ENCODE measurements at places on chromosomes 4 and X. TPM values are rescaled to one million over a fixed set of nuclear protein-coding genes. Genes with fewer than 3 reads are reported as not detected.

DNA sequence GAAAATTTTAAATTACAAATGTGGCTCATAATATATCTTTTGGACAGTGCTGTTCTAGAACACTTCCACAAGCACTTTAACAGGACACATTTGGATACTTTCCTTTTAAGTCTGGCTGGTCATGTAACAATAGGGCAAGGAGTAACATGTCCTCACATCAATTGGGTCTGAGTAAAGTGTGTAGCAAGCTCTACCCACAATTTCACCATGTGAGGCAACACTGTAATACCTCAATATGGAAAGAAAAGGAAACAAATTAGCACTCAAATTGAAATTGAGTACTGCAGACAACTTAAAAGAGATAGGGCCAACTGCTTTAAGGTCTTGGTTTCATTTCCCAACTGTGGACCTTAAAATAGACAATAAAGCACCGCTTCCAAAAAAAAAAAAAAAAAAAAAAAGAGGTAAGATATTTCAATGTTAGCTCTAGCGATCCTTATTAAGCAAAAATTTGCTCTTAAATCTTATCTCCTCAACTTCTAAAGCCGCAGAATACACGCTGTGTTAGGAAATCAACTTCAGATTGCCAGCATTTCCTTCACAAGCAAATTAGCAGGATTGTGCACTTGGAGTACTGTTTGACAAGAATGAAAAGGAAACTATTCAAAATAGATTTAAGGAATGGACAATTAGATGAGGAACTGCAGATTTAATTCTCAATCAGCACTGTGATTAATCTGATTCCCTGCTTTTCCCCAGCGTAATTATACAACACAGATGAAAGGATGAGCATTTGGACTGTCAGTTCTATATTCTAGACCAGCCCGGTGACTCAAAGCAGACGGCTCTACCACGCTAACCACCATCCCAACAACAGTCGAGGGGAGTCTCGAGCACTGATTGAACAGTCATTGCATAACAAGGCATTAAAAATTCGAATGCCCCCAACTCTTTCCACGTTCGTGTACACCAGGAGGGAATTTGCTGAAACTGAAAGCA is 1.6 kb downstream of the CASK start:
- DNase-seq = peak; percentile 4

- DNase-seq = no peak
These were observed 1.3 kb upstream of the INTU start for GRCh38 chr4:127631420-127631819.

DNA sequence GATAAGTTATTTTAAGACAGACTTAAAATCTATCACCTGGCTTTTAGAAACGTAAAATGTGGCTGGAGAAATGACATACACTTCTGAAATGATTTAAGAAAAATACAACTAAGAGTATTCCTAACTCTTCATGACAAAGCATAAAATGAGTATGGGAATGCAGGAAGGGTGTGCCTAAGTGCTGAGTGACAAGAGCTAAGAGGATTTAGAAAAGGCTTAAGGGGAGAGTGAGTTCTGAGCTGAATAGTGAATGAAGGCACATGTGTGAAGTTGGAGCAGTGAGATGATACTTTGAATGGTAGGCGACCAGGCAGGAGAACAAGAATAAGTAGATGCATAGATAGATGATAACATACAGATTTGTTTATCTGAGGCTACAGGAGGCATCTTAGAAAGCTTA is 458.3 kb upstream of the TENM3 start:
- no peak for DNase-seq

HGFAC gene
- not detected for polyA plus RNA-seq

DNA sequence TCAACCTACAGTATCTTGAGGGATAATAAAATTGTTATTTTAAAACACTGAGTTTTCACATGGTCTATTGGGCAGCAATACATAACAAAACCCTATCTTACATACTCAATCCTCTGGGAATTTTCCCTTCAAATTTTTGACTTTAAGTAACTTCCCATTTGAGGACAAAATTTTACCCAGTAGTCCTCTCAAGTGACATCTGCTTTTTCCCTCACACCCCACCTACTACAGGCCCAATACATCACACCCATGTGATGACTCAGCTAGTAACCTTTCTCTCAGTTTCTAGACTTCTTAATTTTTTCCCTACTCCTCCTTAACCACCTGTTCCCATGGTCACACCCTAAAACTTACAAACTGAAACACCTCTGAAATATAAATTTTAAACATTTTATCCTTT is 12.2 kb upstream of the RAP1GDS1 start:
- DNase-seq = no peak

GRCh38 chr4:163902417-163902816 is 407.9 kb downstream of the TMA16 start:
- no peak for DNase-seq

- DNase-seq = no peak
These were observed 38.3 kb downstream of the MECP2 start for GRCh38 chrX:154059231-154059630.

GRCh38 chr4:69321153-69321729 is 41.0 kb downstream of the UGT2B28 start:
- DNase-seq = no peak

- no peak for DNase-seq
These were observed 10.6 kb downstream of the SULT1B1 start for GRCh38 chr4:69749771-69750170.

- peak; percentile 61 for DNase-seq
These were observed 2.1 kb upstream of the CCNG2 start for GRCh38 chr4:77154761-77155499.

DNA sequence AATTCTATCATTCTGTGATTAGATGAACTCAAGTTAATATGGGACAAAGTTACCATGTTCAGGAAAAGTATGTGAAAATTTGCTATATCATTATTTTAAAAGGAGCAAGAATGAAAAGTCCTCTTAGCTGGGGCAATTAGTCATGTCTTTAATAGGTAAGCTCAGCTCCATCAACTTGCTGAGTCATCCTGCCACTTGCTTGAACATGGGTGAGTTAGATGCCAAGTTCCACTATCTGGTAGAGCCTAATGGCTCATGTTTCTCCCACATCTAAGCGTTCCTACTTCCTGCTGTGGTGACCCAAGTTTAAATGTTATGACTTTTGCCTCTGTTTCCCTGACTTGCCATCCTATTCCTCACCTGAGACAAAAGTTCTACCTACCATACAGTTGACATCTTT is 276.8 kb downstream of the ZNF674 start:
- DNase-seq = no peak

GRCh38 chr4:81421346-81422218 is 50.1 kb downstream of the RASGEF1B start:
- peak; percentile 83 for DNase-seq

- peak; percentile 14 for DNase-seq
These were observed 3.6 kb upstream of the FHL1 start for GRCh38 chrX:136143711-136144110.

- DNase-seq = no peak
These were observed 263.6 kb upstream of the CTSO start for GRCh38 chr4:156217236-156217635.

DNA sequence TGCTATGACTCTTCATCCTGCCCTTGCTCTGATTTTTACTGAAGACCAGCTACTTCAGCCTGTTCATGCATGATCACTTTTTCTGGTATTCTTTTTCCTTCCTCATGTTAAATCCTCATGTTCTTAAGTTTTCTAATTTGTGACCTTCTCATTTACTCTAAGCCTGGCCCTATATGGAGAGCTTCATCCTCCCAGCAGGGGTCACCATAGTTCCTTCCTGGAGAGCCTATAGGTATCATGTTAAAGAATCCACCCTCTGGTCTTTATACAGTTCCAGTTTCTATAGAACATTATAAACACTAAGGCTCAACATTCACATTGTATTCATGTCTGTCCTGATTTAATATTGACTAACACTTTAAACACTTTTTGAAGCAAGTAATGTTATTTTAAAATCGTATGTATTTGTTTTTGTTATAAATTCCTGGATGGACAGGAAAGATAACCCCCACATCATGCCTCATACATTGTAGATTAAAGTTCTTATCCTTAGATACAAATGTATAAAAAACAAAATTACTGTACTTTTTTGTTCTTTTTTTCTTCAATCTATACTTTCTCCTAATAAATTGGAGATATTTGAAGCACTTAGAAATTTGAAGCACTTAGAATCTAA is 53.8 kb upstream of the OTUD4 start:
- peak; percentile 59 for DNase-seq

DUSP9 gene
- polyA plus RNA-seq = not detected

CLGN gene
- polyA plus RNA-seq = 0.09 TPM

DNA sequence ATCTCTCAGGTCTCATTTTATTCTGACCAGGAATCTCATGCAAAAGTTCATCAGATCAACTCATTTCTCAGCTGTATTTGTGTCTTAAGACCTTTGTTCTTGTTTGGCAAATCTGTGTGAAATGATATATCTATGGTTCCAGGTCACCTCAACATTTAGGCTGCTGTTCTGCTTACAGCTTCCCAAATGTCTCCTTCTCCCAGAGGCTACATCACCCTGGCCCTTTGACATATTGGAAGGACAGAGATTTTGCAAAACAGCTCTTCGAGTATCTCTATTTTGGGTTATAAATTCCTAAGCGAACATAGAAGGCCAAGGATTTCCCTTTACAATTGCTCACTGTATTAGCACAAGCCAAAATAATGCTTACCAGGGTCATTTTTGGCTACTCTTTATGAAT is 57.5 kb upstream of the GIMD1 start:
- DNase-seq = no peak

TDO2 gene
- not detected for polyA plus RNA-seq

FAT4 gene
- not detected for polyA plus RNA-seq

CYLC1 gene
- not detected for polyA plus RNA-seq

FAM133A gene
- not detected for polyA plus RNA-seq

GRCh38 chr4:68655764-68656444 is 14.5 kb downstream of the UGT2B15 start:
- DNase-seq = no peak

GRCh38 chrX:41970419-41970818 is 47.1 kb upstream of the CASK start:
- no peak for DNase-seq

- DNase-seq = no peak
These were observed 29.6 kb downstream of the PHOX2B start for GRCh38 chr4:41718907-41719306.

- DNase-seq = no peak
These were observed 9.7 kb downstream of the HOPX start for GRCh38 chr4:56671373-56671772.

GRCh38 chr4:3387943-3388361 is 53.8 kb upstream of the HGFAC start:
- DNase-seq = no peak

GLRA3 gene
- 0.30 TPM for polyA plus RNA-seq

DNA sequence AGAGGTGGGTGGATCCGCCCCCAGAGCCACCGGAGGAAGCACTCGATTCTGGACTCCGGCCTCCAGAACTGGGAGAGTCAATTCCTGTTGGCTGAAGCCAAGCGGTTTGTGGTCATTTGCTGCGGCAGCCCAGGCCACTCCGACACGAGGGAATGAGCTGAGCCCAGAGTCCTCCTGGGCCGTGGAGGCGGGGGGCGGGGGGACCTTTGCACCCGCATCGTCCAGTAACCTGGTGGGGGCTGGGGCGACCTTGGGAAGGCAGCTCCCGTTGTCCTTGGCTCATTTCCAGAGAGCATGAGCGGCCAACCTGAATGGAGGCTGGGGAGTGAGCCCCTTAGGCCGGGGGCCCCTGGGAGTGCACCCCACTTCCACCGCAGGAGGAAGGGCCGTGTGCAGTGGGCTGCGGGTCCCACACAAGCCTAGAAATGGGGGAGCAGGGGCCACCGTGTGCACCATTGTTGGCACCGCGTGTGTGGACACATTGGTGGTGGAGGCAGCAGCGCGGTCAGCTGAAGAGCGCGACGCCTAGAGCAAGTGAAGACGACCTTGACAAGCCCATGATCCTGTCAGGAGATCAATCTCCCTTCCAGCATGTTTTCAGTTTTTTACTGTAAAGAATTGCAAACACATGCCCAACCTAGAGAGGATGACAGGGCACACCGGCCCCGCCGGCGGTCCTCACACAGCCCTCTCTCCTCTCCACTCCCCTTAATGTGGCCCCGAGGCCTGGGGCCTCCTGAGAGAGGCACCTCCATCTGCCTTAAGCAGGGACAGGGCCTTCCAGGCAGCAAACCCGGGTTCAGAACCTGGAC is 19.9 kb upstream of the DUSP9 start:
- DNase-seq = no peak

DNA sequence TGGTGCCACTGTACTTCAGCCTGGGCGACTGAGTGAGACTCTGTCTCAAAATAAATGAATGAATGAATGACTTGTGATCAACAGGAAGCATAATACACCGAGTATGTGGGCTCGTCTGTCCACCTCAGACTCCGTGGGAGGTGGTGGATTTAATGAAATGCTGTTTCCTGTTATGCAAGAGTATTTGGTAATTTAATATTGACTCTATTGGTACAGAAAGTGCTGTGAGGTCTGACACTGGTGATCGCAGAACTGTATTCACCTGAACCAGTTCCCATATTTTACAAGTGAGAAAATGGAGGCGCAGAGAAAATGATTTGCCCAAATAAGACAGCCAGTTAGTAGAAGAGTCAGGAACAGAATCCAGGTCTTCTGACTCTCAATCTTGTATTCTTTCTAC is 423.3 kb downstream of the RAPGEF2 start:
- DNase-seq = no peak

GRCh38 chr4:80324171-80324570 is 11.4 kb upstream of the CFAP299 start:
- DNase-seq = no peak

CXXC4 gene
- not detected for polyA plus RNA-seq

SEC24D gene
- polyA plus RNA-seq = 6.6 TPM

OR13H1 gene
- polyA plus RNA-seq = not detected

FHL1 gene
- 5.2 TPM for polyA plus RNA-seq

GRCh38 chr4:63580796-63581475 is 828.3 kb downstream of the TECRL start:
- DNase-seq = no peak

- DNase-seq = no peak
These were observed 603.8 kb downstream of the RAPGEF2 start for GRCh38 chr4:159706704-159707103.

DNA sequence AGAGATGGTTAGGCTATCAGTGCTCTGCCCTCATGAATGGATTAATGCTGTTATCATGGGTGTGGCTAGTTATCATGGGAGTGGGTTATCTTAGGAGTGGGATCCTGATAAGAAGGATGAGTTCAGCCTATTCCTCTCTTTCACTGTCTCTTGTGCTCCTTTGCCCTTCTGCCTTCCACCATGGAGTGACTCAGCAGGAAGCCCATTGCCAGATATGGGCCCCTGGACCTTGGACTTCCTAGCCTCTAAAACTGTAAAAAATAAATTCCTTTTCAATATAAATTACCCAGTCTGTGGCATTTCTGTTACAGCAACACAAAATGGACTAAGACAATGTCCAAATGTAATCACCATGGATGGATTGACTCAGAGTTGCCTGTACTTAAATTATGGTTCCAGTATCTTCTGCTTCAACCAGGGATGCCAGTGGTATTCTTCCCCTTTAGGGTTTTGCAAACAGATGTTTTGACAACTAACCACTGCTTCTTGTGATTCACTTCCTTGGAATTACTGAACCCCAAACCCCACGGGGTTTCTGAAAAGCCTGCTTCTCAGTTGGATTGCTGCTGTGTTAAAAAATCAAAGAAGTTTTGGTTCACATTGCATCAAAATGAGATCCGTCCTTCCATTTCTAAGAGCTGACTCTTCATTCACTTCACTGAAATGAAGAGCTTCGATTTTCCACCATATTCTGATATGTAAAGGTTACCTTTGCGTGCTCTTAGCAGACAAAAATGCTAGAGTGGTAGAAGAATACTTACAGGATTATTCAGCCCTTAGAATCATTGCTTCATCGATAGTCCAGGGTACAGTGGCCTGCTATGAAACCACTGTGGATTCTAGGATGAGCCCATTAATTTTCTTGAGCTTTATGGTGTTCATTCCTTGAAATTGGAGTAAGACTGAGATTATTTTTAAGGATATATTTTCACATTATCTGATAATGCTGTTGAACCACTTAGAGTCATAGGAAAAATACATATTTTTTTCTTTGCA is 107.7 kb downstream of the FRMPD4 start:
- DNase-seq = no peak

ADH4 gene
- not detected for polyA plus RNA-seq
